GM10248 (cell line): ENCODE measurements at places on chromosomes 4 and X.
A peak's percentile ranks its signal among the peaks of the same experiment; 100 is the strongest.

DNA sequence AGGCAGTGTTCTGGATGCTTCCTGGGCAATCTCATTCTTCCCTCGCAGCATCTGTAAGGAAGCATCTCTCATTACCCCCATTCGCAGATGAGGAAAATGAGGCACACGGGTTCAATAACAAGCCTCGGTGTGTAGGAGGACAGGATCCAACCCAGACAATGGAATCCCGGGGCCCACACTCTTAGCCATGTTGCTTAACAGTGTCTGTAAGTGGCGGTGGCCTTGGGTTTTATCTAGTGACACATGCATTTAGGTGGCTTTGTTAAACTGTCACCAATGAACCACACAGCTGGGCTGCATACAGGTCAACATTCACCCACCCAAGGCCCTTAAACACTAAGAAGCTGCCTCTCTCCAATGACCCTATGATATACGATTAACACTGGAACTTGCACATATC lies 22.6 kb downstream of the RELL1 start:
- DNase-seq, result no peak

- no peak for DNase-seq
These were observed 52.8 kb upstream of the CCDC149 start for GRCh38 chr4:24965627-24966026.

GRCh38 chr4:173411106-173411693 lies 12.3 kb upstream of the SCRG1 start:
- no peak for DNase-seq

- DNase-seq, result no peak
These were observed 9.8 kb upstream of the BCOR start for GRCh38 chrX:40107291-40108161.

DNA sequence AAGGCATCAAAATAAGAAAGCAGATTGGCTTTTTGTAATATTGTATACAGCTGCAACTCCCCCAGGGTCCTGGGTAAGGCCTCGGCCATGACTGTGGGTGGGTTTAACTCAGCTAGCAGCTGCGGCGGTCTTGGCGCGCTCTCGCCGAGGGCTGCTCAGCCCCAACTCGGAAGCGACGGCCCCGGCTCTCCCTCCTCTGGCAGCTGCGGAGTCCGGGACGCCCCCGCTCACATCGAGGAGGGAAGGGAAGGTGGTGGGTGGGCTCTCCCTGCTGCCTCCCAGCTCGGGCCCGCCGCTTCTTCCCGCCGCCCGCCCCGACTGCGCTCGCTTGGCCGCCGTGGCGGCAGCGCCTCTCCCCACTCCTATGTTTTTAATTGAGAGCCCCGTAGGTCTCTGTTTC lies 51.2 kb downstream of the GPR50 start:
- no peak for DNase-seq

DNA sequence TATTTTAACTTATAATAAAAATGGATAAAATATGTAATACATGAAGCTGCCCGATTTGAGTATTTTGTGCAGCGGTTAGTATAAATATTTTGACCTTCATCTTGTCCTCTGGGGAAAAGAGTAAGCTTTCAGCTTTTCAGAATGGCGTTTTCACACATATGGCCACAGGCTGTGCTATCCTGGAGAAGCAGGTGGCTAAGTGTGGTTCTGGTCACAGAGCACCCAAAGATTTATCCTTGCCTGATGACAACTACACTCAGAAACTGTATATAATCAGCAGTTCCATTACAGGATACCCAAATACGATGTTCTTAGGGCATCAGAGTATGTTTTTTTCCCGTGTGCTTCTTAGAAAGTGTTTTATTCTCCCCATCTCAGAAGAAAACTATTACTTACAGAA lies 42.3 kb upstream of the ANK2 start:
- DNase-seq, result no peak

- DNase-seq, result no peak
These were observed 202.3 kb downstream of the BCOR start for GRCh38 chrX:39895218-39896110.

GRCh38 chrX:136269921-136270320 lies 18.7 kb upstream of the MAP7D3 start:
- DNase-seq, result no peak

DNA sequence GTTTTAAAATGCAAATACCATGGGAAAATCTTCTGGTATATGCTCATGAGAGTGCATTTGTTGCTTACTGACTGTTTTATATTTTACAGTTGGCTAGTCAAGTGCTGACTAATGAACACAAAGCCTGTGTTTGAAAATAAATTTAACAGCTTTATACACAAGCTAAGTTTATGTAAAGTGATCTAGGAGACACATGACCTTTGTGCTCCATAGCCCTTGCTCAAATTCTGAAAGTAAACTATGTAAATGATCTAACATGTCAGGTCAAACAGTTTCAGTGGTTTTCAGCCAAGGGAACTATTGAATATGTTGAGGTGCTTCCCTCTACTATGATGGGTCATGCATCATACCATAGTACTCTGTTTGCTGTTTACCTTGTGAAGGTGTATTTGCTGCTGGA lies 36.7 kb downstream of the DIAPH2 start:
- peak; percentile 42 for DNase-seq

GRCh38 chr4:76447393-76447851 lies 12.4 kb downstream of the SHROOM3 start:
- DNase-seq, result no peak

GRCh38 chrX:3699821-3700381 lies 13.5 kb downstream of the PRKX start:
- DNase-seq, result no peak

GRCh38 chr4:48175806-48176205 lies 41.8 kb upstream of the TXK start:
- DNase-seq, result no peak

- no peak for DNase-seq
These were observed 55.3 kb downstream of the FANCB start for GRCh38 chrX:14817571-14817970.

- DNase-seq, result no peak
These were observed 29.0 kb downstream of the LRBA start for GRCh38 chr4:150986085-150986484.

- DNase-seq, result no peak
These were observed 26.0 kb upstream of the NSUN7 start for GRCh38 chr4:40723728-40724127.

DNA sequence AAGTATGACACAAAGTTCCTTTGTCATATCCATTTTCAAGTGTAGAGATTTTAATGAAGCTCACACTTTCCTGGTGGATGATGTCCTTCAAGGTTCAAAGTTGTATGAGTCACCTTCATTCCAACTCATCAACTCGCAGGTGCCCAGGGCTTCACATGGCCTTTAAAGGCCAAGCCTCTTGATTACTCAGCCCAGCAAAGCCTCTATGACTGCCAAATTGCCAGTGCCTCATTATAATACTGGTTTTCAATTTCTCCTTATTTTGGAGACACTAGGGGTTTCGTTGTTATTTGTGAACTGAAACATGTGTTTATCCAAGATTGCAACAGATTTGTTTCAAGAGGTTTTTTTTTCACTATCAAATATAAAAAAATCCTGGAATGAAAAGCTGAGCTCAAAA lies 45.9 kb upstream of the PPP3CA start:
- DNase-seq, result no peak

DNA sequence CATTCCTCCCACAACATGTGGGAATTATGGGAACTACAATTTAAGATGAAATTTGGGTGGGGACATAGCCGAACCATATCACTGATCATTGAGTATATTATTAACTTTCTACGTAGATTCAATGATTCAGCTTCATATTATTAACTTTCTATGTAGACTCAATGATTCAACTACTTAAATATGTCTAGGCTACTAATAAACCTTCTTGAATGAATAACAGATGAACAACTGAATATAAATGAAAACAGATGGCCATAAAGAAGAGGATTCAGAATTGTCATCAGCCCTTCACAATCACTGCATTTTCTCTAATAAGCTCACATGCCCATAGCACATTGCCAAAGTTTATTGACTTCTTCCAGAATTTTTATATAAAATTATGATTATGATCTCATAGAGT lies 57.0 kb downstream of the CEP44 start:
- DNase-seq, result no peak

DNA sequence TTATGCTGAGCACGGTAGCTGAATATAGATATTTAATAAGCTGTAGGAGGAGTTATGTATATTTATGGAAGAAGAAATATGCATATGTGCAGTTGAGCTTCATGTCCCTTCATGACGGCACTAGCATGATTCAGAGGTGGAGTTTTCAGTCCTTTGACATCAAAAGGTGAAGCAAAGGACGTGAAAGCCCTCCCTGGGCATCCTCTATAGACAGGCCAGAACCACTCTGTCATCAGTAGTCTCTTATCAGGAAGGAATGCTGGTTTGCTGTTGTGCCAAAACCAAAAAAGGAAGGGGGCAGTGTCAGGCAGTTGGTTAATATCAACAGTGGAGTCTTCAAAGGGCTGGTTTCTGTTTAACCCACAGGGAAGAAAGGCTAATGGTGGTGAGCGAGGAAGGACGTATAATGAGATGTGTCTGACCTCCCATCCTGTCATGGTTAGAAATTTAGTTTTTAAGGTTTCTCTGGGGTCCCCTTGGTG lies 23.5 kb upstream of the IL2 start:
- no peak for DNase-seq

GRCh38 chrX:64975491-64975890 lies 759 bp downstream of the ZC4H2 start:
- DNase-seq, result peak; percentile 9

DNA sequence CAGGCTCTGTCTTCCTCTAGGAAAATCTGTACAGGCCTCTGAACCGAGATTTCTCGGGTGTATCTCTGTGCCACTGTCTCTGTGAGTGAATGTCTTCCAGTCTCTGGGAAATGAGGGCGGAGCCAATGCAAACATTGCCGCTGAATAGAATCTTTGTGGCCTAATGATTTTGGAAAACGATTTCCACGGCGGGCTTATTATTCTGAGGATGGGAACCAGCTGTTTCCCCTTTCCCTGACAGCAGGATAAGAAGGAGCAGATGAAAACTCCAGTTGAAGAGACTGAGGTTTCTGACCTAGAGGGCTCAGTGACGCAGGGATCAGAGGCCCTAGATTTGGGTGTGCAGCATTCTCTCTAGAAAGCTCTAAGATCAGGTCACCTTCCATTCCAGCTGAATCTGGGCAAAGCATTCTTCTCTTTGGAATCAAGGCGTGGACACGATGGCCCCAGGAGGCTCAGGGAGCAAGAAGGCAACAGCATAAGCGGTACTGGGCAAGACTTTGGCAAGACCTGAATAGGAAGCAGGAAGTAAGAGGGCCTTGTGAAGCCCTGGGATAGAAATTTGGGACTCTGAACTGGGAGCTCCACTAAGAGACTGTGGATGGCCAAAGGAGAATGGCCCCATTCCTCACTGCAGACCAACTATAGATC lies 47.3 kb downstream of the PJA1 start:
- no peak for DNase-seq

- no peak for DNase-seq
These were observed 599.9 kb upstream of the IGFBP7 start for GRCh38 chr4:57710053-57710452.

DNA sequence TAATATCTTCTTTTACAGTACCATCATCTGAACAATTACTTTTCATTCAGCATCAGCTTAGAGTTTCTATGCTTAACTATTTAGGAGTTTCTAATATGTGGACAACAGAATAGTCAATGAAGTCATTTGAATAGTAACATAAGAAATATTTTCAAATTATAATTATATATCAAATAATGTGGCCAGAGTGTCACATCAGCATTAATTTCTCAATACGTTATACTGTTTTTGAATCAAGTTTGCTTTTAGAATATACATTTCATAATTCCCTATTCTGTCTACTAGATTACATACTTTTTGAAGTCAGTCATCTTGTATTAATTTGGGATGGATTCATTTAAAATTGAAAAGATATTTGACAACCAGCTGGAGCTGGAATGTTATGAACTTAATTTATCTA lies 677.4 kb upstream of the PABPC4L start:
- DNase-seq, result no peak

DNA sequence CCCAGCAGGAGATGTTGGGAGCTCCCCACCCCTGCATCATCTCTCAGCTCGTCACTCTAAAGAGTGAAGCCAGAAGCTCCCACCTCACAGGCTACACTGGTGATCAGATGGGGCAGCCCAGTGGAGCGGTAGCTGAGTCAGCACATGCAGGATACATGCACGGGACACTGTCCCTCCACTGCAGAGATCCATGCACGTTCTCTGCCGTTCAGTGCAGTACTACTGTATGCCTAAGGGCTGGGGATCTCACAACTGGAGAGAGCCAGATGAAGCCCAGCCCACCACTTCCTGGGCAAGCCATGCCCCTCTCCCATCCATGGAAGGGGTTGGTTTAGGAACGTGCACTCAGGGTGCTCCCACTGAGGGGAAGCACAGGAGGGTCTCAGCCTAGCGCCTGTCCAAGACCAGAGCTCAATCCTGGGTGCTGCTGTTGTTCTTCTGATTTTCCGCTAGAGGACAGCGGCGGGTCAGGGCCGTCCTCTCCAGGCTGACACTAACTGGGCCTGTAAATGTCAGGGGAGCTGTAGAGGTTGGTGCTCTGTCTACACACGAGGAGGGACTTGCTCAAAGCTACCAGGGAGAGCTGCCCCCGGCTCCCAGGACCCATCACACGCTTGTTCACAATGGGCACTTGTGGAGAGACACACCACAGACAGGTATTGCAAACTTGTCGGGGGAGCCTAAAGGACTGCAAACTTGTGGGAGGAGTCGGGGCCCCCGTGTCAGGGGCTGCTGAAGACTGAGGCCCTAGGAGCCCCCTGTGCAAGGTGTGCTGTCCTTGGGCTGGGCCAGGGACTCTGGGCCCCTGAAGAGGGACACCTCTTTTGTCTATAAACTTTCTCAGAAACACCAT lies 18.2 kb upstream of the ABLIM2 start:
- peak; percentile 82 for DNase-seq

- peak; percentile 22 for DNase-seq
These were observed 38.5 kb upstream of the UGT2B7 start for GRCh38 chr4:69057620-69058409.

DNA sequence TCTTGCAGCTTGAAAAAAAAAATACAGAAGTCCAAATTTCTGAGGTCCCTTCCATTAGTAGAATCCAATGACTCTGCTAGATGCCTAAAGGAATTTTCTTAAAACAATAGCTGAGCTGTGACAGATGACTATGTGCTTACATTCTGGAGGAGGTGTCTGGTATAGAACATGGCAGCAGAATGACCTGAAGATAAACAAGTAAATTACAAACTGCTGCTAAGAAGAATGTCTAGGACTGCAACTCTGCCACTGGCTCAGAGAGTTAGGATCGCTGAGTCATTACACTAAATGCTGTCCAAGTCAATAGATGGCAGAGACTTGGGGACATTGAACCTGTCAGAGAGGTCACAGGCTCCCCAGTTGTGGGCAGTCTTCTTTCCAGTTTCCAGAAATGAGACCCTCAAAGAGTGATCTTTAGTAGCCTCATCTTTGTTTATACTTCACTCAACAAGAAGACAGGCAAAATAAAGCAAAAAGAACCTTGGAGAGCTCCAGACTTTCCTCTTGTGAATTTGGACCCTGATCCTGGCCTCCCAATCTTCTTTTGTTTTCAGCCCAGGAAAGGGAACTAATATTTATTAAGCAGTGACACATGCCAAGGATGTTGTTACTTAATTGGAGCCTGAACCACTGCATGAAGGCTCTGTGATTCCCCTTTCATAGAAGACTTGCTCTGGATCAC lies 56.4 kb upstream of the SCML1 start:
- no peak for DNase-seq

- DNase-seq, result no peak
These were observed 7.3 kb downstream of the RGS12 start for GRCh38 chr4:3299976-3300671.
